Hippocampal formation (tissue), 2 donors: ENCODE measurements at places on chromosomes 13 and 19.

GRCh38 chr19:17061691-17062090 lies 13.6 kb downstream of the HAUS8 start:
- DNase-seq = no peak

GRCh38 chr13:75760131-75761021 lies 124.2 kb downstream of the LMO7 start:
- DNase-seq = no peak

DNA sequence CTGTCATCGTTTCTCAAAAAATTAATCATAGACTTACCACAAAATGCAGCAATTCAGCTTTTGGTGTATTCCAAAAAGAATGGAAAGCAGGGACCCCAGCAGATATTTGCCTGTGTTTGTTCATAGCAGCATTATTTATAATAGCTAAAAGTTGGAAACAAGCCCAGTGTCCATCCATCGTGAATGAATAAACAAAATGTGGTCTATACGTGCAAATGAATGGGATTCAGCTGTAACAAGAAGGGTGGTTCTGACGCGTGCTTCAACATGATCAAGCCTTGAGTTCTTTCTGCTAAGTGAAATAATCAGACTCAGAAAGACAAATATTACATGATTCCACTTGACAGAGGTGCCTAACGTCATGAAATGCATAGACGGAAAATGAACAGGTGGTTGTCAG lies 36.4 kb downstream of the PSG11 start:
- DNase-seq = no peak

DNA sequence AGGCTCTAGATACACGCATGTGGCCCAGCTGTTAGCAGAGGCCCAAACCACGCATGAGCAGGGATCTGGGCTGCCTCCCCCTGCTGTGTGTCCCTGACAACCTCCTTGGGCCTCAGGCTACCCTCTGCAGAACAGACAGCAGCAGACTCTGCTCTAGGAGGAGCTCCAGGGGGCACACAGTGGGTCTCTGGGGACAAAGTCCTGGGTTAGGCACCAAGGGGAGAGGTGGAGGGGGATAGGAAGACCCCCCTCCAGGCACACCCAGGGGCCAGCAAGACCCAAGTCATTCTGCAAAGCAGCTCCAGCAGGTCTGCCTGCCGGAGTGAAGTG lies 8.0 kb downstream of the TINCR start:
- DNase-seq = no peak

- no peak for DNase-seq
These were observed 27.3 kb upstream of the SPATA13 start for GRCh38 chr13:24133021-24133795.

- no peak for DNase-seq
These were observed 134.7 kb downstream of the LHFPL6 start for GRCh38 chr13:39468306-39468705.

GRCh38 chr19:52660981-52661380 lies 22.8 kb upstream of the ZNF83 start:
- no peak for DNase-seq

- no peak for DNase-seq
These were observed 815 bp downstream of the SPACA4 start for GRCh38 chr19:48607359-48607755.

- no peak for DNase-seq
These were observed 74.2 kb downstream of the FRY start for GRCh38 chr13:32105653-32106313.

GRCh38 chr13:70809588-70809987 lies 701.3 kb upstream of the KLHL1 start:
- no peak for DNase-seq

DNA sequence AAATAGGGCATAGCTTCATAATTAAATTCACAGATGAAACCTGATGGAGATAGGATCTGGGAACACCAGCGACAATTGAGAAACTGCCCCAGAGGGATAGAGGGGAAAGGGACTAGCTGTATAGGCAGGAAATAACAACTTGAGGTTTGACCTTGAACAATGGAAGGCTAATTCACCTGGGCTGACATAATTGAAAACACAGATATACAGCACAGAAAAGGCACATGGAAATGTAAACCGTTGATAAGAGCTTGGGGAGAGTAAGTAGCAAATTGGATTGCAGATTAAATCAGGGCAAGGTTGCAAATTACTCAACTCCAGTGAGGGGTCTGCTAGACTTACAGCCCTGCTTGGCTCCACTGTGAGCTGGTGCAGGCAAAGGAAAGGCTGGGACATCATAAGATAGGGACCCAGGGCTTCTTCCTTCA lies 246.7 kb downstream of the DLEU7 start:
- no peak for DNase-seq

GRCh38 chr19:55526216-55527196 lies 10.4 kb downstream of the SBK2 start:
- DNase-seq = peak; percentile 5

DNA sequence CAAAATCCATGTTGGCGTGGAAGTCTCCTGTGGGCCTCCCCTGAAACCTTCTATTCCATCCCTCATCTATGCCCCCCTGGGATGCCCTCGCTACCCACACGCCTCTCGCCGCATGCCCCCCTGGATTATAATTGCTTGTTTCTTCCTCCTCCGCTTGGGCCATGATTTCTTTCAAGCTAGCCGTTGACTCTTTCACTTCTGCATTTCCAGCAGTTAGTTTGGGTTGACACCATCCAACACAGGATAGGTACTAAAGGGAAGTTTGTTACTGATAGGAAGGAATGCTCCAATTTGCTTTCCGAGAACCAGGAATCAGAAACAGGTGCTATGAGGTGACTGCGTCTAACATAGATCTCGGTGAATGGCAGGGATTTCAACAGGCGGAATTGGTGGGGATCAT lies 7.7 kb upstream of the SLC25A15 start:
- no peak for DNase-seq

DNA sequence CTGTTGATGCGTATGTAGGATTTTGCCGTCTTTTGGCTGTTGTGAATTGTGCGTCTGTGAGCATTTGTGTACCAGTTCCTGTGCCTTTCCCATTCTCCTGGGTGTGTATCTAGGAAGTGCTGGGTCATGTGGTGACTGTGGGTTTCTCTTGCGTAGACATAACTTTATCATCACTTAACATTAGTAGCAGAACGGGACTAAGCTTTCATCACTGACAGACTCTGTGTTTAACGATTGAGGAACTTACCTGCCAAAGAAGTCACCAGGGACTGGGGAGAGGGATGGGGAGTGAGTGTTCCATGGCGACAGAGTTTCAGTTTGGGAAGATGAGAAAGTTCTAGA lies 15.0 kb downstream of the FZR1 start:
- no peak for DNase-seq

DNA sequence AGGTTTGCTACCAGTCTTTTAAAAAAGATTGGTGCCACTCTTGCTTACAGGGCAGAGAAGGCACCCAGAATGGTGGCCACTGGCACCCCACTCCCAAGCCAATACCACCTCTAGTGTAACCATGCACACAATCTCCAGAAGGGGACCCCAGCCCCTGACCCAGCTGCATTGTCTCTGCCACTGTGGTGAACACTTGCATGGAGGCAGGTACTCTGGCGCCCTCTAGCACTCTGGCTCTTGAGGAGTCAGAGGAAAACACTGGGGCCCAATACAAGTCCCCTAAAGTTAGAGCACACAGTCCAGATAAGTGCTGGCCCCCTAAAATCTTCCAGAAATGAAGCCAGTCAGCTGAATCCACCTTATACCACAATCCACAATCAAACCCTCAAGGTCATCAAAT lies 6.0 kb downstream of the ERVV-1 start:
- DNase-seq = no peak
